ENCODE measurements at places on chromosomes 16 and 17. TPM values are rescaled to one million over a fixed set of nuclear protein-coding genes. Genes with fewer than 3 reads are reported as not detected.

DNA sequence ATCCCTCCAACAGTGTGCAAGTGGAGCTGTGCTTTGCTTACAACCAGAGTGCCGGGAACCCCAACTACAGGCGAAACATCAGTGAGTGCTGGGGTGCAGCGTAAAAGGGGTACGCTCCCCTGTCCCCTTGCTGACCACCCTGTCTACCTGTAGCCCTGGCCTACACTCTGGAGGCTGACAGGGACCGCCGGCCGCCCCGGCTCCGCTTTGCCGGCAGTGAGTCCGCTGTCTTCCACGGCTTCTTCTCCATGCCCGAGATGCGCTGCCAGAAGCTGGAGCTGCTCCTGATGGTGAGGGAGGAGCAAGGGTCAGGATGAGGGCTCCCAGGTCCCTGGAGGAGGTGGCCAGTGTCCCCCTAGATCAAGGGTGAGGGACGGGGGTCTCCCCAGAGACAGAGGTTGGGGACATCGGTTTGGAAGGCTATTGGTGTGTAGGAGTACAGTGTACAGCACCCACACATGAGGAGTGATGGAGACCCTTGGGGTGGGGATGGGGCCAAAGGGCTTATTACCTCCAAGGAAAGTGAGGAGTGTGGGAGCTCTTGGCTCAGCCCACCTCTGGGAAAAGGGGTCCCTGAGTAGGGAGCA is 19.6 kb upstream of the PDK2 start:
- no peak for DNase-seq

The GSG1L gene
- 1.4 TPM for total RNA-seq

The KRT36 gene
- total RNA-seq: 0.17 TPM

The TRIM47 gene
- total RNA-seq: 1.9 TPM

DNA sequence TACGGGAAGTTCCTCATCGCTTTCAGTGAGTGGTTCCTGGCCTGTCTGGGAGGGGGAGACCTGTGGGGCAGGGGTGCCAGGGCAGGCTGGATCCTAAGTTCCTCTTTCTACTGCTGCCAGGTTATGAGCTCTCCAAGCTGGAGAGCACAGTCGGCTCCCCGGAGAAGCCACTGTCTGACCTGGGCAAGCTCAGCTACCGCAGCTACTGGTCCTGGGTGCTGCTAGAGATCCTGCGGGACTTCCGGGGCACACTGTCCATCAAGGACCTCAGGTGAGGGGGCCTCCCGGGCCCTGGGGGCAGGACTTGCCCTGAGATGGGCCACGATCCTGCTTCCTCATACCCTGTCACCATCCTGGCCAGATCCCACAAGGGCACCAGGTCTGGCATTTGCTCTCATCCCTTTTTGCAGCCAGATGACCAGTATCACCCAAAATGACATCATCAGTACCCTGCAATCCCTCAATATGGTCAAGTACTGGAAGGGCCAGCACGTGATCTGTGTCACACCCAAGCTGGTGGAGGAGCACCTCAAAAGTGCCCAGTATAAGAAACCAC is 5.1 kb downstream of the PRSS8 start:
- DNase-seq: no peak

The NTN3 gene
- total RNA-seq: 1.2 TPM

DNA sequence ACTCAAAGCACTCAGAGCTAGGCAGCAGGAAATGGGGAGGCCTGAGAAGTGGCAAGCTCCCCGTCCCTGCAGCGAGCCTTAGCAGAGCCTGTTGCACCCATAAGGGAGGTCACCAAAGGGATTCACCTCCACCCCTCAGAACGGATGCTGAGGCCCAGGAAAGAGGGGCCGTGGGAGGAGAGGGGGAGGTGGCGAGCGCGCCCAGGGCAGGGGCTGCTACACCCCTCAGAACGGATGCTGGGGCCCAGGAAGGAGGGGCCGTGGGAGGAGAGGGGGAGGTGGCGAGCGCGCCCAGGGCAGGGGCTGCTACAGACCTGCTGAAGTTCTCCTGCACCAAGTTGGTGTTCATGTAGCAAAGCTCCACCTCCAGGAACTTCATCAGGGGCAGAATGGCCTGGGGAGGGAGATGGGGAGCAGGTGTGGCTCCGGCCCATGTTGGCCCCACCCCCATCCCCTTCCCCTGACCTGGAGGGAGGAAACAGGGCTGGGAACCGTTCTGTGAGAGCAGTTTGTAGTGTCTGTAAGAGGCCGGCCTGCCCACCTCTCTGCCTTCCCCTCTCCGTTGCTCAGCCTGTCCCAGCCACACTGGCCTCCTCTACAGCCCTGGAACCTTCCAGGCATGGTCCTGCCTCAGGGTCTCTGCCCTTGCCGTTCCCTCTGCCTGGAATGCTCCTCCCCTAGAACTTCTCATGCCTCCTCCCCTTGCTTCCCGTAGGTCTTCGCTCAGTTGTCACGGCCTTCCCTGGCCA is 11.4 kb downstream of the UNC13D start:
- no peak for DNase-seq

DNA sequence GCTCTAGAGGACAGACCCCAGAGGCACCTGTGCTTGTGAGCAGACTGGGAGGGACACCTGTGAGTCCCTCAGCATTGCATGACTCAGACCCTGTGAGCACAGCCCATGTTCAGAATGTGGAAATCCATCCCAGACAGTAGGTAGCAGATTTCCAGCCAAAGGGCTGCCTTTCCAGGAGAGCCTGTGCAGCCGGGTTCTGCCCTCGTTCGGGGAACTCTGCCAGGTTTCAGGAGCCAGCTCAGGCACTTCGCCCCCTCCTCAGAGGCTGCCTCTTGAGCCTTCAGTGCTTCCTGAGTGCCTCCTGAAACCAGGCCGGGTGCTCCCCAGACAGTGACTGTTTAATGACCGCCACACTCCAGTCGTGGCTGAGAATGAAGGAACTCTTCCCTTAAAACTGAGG is 23.3 kb upstream of the SDR42E2 start:
- DNase-seq: no peak

The IGSF6 gene
- not detected for total RNA-seq

The KRTAP3-2 gene
- not detected for total RNA-seq

The CTU2 gene
- total RNA-seq: 27.1 TPM

- no peak for DNase-seq
Measured at GRCh38 chr16:84827131-84827574, 7.4 kb downstream of the CRISPLD2 start.

GRCh38 chr17:75456039-75456416 is 407 bp upstream of the TMEM94 start:
- no peak for DNase-seq

The SLC6A2 gene
- 12.7 TPM for total RNA-seq

GRCh38 chr17:12431188-12431587 is 234.5 kb upstream of the MYOCD start:
- no peak for DNase-seq

DNA sequence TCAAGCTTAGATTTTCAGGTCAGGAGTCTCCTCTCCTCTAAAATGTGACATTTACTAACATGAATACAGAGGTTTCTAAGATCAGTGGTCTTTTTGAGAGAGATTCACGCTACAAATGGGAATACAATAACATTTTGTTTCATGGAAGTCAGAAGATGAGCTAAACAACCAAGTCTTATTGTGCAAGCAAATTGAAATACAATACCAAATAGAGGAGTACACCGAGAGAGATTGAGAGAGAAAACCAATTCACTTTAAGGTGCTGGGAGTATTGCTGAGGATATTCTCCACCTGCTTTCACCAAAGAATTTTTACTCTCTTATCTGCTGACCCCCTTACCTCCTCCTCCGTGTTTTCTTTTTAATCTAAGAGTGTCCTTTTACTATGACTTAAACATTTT is 11.5 kb downstream of the VEZF1 start:
- DNase-seq: no peak

DNA sequence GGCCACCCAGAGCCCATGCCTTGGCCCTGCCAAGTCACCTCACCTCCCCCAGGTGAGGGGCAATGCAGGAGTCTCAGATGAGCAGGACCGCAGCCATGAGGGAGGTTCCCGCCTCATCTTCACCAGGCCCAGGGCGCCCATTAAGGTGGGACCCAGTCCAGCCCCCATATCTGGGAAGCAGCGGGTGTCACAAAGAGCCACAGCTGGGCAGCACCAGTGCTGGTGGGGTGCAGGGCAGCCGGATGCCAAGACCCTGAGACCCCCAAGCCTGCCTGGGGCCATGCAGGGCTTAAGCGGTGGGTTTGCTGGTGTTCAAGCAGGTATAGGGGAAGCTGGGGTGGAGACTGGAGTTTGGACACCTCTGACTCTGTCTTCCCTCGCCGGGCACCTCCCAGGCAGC is 237.8 kb upstream of the GSE1 start:
- DNase-seq: no peak

The CD300E gene
- total RNA-seq: not detected

Measured in type B pancreatic cell (in vitro differentiated cells).